ENCODE measurements at places on chromosomes 5 and 9. TPM values are rescaled to one million over a fixed set of nuclear protein-coding genes. Genes with fewer than 3 reads are reported as not detected.
A peak's percentile ranks its signal among the peaks of the same experiment; 100 is the strongest.

DNA sequence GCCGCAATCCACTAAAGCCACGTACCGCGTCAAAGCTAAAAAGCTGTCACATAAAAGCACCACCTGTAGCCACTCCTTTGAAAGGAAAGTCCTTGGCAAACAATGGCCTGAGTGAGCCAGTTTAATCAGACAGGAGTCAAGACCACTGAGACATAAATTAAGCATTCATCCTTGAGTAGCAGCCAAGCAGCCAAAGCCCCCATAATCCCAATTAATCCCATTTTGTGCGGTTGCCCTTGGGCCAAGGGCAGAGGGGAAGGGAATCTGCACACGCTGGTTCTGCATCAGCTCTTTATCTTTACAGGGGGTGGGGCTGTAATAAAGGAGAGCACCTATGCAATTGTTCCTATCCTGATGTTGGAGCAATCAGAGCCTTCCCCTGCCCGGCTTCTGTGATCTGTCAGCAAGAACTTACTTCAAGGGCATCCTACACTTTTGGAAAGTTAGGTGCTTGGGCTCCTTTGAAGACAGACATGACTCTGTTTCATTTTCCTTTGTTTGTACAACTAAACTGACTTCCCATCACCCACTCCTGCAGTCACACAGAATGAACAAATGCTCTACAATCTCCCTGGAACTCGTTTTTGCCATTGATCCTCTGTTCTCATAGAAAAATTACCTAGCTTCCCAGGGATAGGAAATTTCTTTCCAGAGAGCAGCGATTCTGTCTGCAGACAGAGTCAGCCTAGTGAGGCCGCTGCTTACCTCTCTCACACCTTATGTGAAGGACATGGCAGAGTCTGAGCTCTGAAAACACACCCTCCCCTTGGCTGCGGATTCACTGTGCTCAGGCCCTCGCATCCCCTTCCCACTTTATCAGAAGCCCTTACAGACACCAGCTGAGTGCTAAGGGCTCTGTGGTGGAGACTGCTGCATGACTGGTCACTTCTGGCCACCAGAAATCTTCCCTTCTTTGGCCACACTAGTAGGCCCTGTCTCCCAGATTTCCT lies 116.2 kb upstream of the TBCA start:
- H3K27me3 ChIP-seq = no peaks in the 10 kb centered on the region
- no peaks in the 10 kb centered on the region for H3K36me3 ChIP-seq
- H3K4me3 ChIP-seq = no peak overlapping the region
- no peak for DNase-seq

DNA sequence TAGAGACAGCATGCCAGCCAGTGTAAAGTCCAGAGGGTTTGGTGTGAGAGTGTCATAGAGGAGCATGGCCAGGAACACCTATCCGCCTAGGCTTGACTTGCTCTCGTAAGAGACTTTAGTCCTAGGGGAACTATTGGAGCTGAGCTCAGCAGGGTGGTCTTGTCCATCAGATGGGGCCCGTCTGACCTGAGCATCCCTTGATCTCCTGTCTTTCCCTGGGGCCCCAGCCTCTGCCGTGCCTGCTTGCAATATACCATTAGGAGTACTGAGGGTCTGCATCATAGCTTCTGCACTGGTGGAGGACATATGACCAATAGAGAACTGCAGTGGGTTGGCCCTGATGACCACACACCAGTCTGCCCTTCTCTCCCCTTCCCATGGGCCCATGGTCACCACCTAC lies 251.0 kb downstream of the TUSC1 start:
- no peak for DNase-seq
- H3K4me1 ChIP-seq = no peaks in the 10 kb centered on the region
- no peaks in the 10 kb centered on the region for H3K36me3 ChIP-seq
- no peaks in the 10 kb centered on the region for H3K27me3 ChIP-seq

- H3K4me3 ChIP-seq = no peak overlapping the region
- no peaks in the 10 kb centered on the region for H3K36me3 ChIP-seq
- H3K27me3 ChIP-seq = no peaks in the 10 kb centered on the region
Observed at GRCh38 chr9:131731237-131731636, 8.6 kb downstream of the RAPGEF1 start.

DNA sequence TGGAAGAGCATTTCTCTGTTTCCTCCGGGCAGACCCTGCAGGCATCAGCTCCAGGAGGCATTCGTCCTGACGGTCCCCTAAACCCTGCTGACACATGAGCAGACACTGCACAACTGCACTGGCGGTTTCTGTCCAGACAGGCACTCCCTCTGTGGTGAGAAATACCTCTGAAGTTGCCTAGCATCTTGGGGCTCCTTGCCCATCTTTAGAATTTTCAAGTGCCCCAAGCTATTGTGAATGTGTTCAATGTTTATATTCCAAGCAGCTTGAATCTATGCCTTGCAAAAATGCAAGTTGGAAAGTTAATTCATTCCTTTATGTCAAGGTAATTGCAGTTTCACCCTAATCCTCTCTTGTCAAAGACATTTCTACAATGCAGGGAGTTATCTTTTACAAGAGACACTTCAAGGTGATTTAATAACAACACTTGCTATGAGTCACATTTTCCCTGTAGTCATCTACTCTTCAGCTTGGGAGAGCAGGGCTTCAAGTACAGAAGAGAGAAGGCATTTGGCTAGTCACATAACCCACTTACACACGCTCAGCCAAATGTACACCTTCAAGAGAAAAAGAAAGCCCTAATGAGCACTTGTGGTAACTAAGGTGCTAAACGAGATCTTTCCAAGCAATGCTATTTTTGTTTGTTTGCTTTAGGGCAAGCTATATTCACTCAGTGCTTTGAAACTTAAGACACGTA lies 302.5 kb downstream of the MLLT3 start:
- no peaks in the 10 kb centered on the region for H3K27me3 ChIP-seq
- no peaks in the 10 kb centered on the region for H3K36me3 ChIP-seq
- no peak overlapping the region for H3K4me3 ChIP-seq
- no peak for DNase-seq
- H3K4me1 ChIP-seq = peaks cover 38% of the 10 kb centered on the region
- peak overlapping the region; percentile 32 for H3K27ac ChIP-seq

- H3K27me3 ChIP-seq = no peaks in the 10 kb centered on the region
- DNase-seq = no peak
- H3K4me1 ChIP-seq = no peaks in the 10 kb centered on the region
- no peaks in the 10 kb centered on the region for H3K36me3 ChIP-seq
Observed at GRCh38 chr9:73595036-73595545, 443.4 kb downstream of the ANXA1 start.

GRCh38 chr5:165620394-165620793 lies 2115.0 kb downstream of the MAT2B start:
- H3K27me3 ChIP-seq = no peaks in the 10 kb centered on the region
- H3K4me1 ChIP-seq = no peaks in the 10 kb centered on the region
- H3K27ac ChIP-seq = peak overlapping the region; percentile 7
- H3K36me3 ChIP-seq = no peaks in the 10 kb centered on the region
- DNase-seq = no peak

- no peak for DNase-seq
- H3K27ac ChIP-seq = peak overlapping the region; percentile 36
- no peak overlapping the region for H3K4me3 ChIP-seq
- no peaks in the 10 kb centered on the region for H3K36me3 ChIP-seq
Observed at GRCh38 chr5:1536322-1536845, 12.6 kb upstream of the LPCAT1 start.

- no peak for DNase-seq
- no peak overlapping the region for H3K27ac ChIP-seq
- H3K4me3 ChIP-seq = no peak overlapping the region
- peaks cover 8% of the 10 kb centered on the region for H3K4me1 ChIP-seq
Observed at GRCh38 chr5:145598184-145598583, 237.0 kb downstream of the PRELID2 start.

DNA sequence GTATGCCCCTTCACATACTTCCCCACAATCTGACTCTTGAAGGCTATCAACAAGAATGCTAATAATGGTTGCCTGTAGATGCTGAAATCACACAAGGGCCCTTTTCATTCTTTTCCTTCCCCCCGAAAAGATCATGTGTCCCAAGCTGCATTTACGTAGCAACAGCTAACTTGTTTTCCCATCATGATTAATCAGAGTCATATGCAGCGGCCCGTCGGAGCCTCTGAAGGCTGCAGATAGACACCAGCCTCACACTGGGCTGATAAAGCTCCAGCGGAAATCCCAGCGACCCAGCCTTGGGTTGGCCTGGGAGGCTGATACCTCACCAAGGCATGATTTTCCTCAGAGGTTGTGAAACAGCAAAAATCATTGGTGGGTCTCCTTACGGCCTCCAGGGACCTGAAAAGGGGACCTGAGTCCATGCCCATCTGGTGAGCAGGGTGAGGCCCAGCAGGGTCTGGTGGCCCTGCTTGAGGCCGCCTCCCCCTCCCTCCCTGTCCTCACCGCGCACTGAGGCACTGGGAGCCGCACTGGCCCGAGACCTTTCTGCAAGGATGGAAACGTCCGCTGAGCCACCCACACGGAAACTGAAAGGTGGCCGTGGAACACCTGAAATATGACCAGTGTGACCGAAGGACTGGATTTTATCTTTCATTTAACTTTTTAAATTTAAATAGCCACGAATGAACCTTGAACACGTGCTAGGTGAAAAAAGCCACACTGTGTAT lies 114.2 kb upstream of the PHYKPL start:
- H3K27ac ChIP-seq = no peak overlapping the region
- H3K27me3 ChIP-seq = no peaks in the 10 kb centered on the region
- no peak overlapping the region for H3K4me3 ChIP-seq
- no peaks in the 10 kb centered on the region for H3K4me1 ChIP-seq
- DNase-seq = no peak

DNA sequence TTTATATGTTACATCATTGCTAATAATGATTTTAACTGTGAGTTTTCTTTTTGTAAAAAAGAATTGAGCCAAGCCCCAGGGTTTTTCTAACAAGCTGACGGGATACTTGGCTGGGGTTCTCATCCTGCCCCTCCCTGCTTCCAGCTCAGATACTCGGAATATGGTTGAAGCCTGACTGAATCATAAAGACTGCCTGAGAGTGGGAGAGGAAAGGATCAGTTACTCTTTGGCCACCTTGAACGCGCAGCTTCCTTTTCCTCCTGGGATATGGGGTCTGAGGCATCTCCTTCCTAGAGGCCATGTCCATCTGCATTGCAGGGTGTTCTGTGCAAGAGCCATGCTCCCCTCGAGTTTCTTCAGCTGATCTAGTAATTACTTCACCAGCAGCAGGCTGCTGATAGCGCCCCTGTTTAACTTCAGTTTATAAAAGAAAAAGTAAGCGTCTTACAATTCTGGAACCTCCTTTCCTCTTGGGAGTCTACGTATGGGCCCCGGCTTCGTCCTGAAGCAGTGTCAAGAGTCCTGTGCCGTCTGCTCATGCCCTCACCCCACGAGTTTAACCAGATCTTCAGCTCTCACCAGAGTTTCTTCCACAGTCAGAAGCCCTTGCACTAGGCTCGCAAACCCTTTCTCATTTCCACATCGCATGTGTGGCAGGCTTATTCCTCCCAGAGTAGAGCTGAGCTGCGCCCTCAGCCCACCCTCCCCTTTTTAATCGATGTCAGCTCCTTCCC lies 130.0 kb downstream of the MVB12B start:
- H3K4me1 ChIP-seq = peaks cover 5% of the 10 kb centered on the region
- no peaks in the 10 kb centered on the region for H3K36me3 ChIP-seq
- H3K27ac ChIP-seq = no peak overlapping the region
- no peaks in the 10 kb centered on the region for H3K27me3 ChIP-seq
- H3K4me3 ChIP-seq = no peak overlapping the region

DNA sequence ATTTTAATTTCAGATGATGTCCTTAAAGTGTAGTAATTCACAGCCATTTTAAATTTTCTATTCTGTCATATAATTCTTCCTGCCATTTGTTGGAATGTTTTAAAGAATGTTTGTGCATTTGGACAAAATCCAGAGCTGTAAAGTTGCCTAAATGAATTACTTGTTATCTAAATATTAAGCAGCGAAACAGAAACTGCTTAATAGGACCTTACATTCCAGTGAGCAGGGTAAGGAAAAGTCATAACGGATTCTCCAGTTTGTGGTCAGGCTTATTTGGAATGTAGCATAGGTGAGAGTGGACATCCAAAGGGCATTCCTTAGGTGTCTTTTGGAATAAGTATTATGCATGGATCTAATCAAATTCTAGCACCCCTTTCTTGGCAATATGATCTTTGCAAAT lies 410.4 kb upstream of the PTPRD start:
- no peak overlapping the region for H3K4me3 ChIP-seq
- H3K4me1 ChIP-seq = no peaks in the 10 kb centered on the region
- H3K36me3 ChIP-seq = no peaks in the 10 kb centered on the region
- H3K27me3 ChIP-seq = no peaks in the 10 kb centered on the region
- DNase-seq = no peak

DNA sequence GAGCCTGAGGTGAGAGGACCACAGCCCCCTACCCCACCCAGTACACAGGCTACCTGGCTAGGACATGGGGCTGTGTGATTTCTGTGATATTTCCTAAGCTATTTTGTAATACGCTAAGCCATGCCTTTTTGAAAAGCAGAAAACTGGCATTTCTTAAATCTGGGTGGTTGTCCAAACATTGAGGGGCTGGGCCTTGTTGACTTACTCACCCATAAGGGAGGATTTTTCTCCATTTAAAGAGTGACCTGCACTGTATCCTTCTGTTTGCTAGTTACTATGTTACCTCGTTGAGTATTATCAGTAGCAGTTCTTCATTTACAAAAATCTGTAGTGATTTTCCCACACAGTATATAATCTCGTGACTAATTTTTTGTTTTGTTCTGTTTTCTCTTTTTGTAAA lies 117.5 kb upstream of the OTULINL start:
- peaks cover 25% of the 10 kb centered on the region for H3K4me1 ChIP-seq
- no peak overlapping the region for H3K27ac ChIP-seq
- no peaks in the 10 kb centered on the region for H3K27me3 ChIP-seq
- no peak for DNase-seq
- H3K36me3 ChIP-seq = peaks cover 25% of the 10 kb centered on the region

- no peaks in the 10 kb centered on the region for H3K4me1 ChIP-seq
- no peak overlapping the region for H3K27ac ChIP-seq
- no peak for DNase-seq
Observed at GRCh38 chr9:86481466-86481865, 127.3 kb upstream of the TUT7 start.

Gene NEURL1B
- total RNA-seq = 12.5 TPM

Gene FGF18
- total RNA-seq = 0.29 TPM

Gene TAF1L
- total RNA-seq = not detected

Gene NRARP
- 19.6 TPM for total RNA-seq

Gene FOXI1
- total RNA-seq = not detected

Gene HSD17B3
- not detected for total RNA-seq

Gene PCDHGB2
- total RNA-seq = 0.09 TPM
